Muscle of leg (tissue), 16 donors: ENCODE measurements at places on chromosomes 2 and 18. TPM values are rescaled to one million over a fixed set of nuclear protein-coding genes. Genes with fewer than 3 reads are reported as not detected.

- no peak for DNase-seq
Measured at GRCh38 chr2:95719473-95720060, 127.8 kb downstream of the TRIM43 start.

- no peak for DNase-seq
Measured at GRCh38 chr2:176270100-176270750, 983 bp downstream of the MTX2 start.

ASNSD1 gene
- total RNA-seq, result 49.7 TPM

ALKAL2 gene
- 1.1 TPM for total RNA-seq

- no peak for DNase-seq
Measured at GRCh38 chr2:121456325-121456724, 74.4 kb upstream of the RNU4ATAC start.

- no peak for DNase-seq
Measured at GRCh38 chr18:30556112-30556511, 486.4 kb downstream of the DSC3 start.

TPRKB gene
- total RNA-seq, result 38.7 TPM

TMEM87B gene
- total RNA-seq, result 12.9 TPM

DNA sequence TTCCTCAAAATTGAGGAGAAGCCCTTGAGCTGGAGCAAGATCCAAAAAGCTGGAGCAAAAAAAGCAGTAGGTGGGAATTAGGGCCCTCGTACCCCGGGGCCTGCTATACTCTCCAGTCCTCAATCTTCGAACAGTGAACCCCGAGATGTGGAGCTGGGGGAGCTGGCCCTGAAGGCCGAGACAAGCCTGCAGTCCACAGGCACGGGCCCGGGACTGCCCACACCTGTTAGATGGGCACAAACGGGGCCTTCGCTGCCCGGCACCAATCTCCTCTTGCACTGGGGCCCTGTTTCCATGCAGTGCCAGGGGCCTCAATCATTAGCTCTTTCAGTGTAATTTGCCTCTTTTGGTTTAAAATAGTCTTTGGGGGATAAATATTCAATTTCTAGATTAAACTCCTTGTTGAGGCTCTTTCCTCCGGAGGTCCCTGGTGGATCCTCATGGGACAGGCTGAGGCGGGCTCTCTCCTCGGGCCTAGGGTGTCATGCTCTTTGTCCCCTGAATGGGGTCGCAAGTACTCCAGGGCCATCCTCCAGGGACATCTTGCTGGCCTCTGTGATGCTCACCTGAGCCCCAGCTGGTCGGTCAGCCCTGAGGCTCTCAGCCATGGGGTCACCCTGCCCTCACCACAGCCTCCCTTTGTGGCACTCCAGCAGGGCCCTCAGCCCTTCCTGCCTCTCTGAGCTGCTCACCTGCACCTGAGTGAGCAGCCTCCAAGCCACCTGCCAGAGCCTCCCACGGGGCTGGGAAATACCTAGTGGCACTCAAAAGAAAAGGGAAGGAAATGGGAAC, 223.6 kb downstream of the ALPK2 start:
- DNase-seq, result no peak

PAX3 gene
- 0.71 TPM for total RNA-seq

ATG9A gene
- 13.7 TPM for total RNA-seq

LYG2 gene
- total RNA-seq, result not detected

DNA sequence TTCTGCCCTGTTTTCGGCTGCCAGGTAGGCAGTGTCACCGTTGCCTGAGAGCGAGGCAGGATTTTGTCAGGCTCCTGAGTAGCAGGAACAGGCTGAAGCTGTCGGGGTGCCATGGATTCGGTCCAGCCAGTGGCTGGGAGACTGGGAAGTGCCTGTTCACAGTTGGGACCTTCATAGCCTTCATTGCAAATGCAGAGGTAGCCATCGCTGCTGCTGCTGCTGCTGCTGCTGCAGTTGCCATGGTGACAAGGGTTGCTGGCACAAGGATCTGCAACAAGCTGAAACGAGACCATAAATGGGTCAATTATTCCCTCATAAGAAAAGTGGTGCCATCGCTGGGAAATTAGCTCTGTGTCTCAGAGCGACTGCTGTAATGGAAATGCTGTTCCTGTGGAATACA, 122.7 kb downstream of the DNER start:
- DNase-seq, result no peak

DNA sequence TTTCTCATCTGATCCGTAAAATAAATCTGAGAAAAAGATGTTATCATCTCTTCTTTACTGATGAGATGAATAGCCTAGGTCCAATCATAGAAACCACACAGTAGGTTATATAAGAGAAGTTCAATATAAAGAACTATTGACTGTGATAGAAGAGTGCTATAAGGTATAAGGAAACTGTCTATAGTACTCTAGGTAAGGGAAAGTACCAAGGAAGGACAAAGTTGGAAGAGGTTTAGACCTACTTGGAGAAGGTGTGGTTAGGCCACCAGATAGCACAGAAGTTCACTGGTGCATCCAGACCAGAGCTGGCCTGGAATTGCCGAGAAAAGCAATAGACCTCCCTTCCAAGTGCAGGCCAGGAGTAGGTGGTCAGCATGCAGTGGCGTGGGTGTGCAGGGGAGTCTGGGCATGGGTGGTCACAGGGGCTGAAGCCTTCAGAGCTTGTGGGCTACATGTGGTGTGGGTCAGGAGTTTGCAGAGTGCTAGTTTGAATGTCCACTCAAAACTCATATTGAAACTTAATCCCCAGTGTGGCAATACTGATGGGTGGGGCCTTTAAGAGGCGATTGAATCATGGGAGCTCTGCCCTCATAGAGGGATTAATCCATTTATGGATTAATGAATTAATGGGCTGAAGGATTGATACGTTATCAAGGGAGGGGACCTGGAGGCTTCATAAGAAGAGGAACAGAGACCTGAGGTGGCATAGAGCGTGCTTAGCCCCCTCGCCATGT, 86.3 kb downstream of the ALPK2 start:
- no peak for DNase-seq
